ENCODE measurements at places on chromosomes 4 and X.

GRCh38 chr4:37732526-37733186 lies 46.5 kb upstream of the RELL1 start:
- DNase-seq, result no peak

- DNase-seq, result no peak
Measured at GRCh38 chr4:123593655-123594054, 197.1 kb downstream of the SPRY1 start.

DNA sequence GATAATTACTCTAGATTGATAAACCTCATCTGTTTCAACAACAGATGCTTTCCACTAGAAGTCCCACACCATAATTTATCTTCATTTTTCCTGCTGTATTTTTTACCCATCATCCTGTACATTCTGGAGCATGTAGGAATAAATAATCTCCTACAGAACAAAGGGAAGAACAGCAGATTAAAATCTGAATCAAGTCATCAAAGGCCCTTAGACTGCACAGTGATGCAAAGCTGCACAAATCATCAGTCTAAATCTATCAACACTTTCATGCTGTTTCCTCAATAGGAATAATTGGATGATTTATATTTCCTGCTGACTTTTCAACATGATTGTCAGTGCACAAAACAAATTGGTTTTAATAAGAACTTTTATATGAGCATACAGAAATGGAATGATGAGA lies 1143.9 kb downstream of the STIM2 start:
- DNase-seq, result no peak

GRCh38 chrX:1743105-1743504 lies 128.2 kb downstream of the ASMT start:
- DNase-seq, result peak; percentile 78

DNA sequence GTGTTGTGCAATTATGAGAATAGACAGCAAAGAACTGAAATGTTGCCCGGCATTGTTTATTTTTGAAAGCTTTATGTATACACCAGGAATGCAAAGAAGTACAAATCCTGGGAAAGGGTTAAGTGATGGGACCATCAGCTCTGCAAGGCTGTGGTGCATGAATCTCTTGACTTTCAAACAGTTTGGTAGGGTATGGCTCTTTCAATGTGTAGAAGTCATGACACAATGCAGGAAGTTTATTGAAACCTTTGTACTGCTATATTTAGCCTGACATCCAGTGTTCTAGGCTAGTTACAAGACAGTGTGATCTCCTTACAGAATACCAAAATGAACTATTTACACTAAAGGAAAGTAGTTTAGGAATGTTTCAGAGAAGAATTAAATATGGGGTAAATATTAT lies 206.8 kb upstream of the HAND2 start:
- no peak for DNase-seq
